NCI-H1105 (cell line): ENCODE measurements at places on chromosomes 12 and 14.

- DNase-seq: no peak
Measured at GRCh38 chr12:127393465-127393864, 873.5 kb upstream of the TMEM132C start.

GRCh38 chr14:54665946-54666345, 99.0 kb downstream of the SAMD4A start:
- no peak for DNase-seq

DNA sequence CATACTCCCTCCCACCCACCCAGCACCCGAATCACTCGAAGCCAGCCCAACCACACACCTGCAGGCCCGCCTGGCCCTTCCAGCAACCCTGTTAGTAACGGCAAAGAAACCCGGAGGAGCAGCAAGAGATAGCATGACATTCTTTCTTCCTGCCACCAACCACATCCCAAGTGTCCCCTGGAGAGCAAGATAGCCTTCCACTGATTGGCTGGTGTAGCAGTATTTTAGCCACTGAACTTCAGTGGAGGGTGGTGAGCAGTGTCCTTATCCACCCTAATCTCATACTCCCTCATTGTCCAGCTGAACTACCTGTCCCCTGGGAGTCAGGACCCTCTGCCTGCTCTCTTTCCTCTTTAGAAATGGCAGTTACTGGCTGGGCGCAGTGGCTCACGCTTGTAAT, 769 bp upstream of the SLC39A5 start:
- no peak for DNase-seq

GRCh38 chr14:74015176-74015575, 3.9 kb downstream of the ENTPD5 start:
- DNase-seq: no peak

- no peak for DNase-seq
Measured at GRCh38 chr14:50357124-50357523, 39.6 kb downstream of the CDKL1 start.

DNA sequence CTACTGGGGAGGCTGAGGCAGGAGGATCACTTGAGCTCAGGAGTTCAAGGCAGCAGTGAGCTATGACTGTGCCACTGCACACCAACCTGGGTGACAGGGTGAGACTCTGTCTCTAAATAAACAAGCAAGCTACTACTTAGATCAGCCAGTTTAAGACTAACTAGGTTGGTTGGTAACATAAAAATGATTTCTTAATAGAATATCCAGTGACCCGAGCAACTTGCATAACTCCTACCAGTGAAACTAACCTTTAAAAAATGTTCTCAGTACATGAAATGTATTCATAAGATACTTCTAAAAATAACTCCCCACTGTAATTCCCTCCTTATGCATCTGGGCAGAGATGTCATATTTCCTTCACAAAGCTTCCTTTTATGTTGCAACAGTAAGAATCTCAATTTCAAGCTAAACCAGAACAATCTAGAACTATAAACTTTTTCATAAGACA, 15.9 kb downstream of the TAOK3 start:
- no peak for DNase-seq

- DNase-seq: no peak
Measured at GRCh38 chr12:93540466-93540865, 32.0 kb upstream of the SOCS2 start.

DNA sequence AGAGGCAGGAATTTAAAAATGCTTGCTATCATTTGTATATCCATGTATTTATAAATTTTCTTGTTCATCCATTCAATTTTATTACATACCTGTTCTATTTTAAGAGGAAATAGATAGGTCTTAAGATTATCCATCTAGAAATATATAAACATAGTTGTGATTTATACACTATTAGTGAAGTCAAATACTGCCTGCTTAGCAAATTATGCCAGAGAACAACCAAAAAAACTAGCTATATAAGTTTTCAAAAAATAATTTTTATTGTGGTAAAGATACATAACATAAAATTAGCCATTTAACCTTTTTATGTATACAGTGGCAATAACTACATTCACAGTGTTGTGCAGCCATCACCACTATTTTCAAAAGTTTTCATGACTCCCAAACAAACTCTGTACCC, 237.3 kb downstream of the NPAS3 start:
- no peak for DNase-seq
